ENCODE measurements at places on chromosomes 11 and 22. TPM values are rescaled to one million over a fixed set of nuclear protein-coding genes. Genes with fewer than 3 reads are reported as not detected.

GRCh38 chr22:19132153-19132552 is 1.0 kb downstream of the TSSK2 start:
- no peak for DNase-seq

YPEL1 gene
- total RNA-seq, result 3.1 TPM

- DNase-seq, result peak; percentile 79
These were observed 76.0 kb upstream of the GRK3 start for GRCh38 chr22:25488244-25489020.

AIFM3 gene
- total RNA-seq, result 9.7 TPM

DNA sequence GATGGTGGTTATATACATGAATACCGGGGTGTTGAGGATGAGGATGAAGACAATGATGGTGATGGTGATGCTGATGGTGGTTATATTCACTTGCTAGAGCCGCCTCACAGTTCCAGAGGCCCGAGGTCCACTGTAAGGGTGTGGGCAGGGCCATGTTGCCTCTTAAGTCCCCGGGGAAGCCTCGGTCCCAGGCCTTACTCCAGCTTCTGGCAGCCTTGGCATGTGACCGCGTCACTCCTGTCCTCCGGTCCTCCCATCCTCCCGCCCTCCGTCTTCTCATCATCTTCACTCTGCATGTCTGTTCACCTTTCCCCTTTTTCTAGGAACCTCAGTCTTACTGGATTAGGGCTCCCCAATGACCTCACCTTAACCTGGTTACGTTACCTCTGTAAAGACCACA is 54.6 kb downstream of the IGLL1 start:
- no peak for DNase-seq

TSG101 gene
- total RNA-seq, result 61.9 TPM

DNA sequence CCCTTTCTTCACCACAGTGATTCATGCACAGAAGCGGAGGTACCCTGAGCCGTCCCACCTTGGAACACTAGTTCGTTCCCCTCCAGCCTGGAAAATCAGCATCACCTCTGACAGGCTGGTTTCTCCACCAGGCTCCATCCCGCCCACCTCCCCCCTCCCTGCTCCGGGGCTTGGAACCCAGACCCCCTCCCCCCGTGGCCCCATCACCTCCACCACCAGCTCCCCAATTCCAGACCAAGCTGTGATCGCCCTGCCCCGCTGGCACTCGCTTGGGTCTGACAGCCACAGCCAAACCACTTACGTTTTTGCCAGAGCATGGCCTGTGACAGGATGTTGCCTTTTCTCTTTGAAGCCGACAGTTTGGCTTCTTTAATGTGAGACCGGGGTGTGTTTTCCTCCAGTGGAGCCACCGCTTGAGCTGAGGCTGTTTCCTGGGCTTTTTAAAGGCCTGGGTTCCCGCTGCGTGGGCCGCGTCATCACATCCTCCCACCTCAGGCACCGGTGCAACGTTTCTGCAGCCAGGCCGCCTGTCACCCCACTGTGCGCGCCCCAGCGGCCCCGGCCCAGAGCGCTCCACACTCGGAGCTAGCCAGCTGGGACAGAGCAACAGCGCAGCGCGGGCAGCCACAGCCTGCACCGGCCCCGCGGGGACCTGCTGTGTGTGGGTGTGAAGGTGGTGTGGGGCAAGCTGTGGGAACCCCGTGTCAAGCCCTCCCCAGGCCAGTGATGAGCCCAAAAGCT is at the start of gene POU2AF1:
POU2AF1 (minus strand) TSS at position 415 of the 741 bp plus-strand sequence; CDS start at position 317, 98 bp downstream.
- DNase-seq, result no peak

OR52I2 gene
- not detected for total RNA-seq

GRCh38 chr22:20121856-20122415 is 4.9 kb upstream of the TRMT2A start:
- DNase-seq, result no peak

TMX2 gene
- 93.9 TPM for total RNA-seq

DNA sequence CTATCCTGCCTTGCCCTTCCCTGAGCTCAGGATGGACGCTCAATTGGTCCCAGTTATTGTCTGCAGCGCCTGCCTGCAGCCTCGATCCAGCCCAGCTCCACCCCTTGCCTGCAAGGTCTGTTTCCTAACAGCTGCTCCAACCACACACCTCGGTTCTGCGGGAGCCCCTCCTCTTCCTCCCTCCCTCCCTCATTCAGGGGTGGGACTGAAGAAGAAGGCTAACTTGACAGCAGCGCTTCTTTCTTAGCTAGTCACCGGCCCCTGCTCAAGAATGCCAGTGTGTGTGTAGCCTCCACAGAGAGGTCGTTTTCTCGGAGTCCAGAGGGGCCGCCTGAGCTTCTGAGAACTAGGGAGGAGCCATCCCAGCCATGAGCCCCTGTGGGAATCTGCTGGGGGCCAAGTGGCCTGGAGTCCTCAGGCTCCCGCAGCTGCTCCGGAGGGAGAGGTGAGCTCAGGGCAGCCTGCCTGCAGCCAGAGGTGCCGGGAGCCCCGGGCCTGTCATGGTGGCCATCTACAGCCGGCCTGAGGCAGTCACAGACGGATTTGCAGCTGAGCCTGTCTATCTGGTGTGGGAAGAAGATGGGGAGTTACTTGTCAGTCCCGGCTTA is 36.1 kb downstream of the LIMK2 start:
- no peak for DNase-seq

Measured in HCT116 (cell line).